Left colon (tissue), 2 donors: ENCODE measurements at places on chromosomes 6 and 20. TPM values are rescaled to one million over a fixed set of nuclear protein-coding genes. Genes with fewer than 3 reads are reported as not detected.
A peak's percentile ranks its signal among the peaks of the same experiment; 100 is the strongest.

GRCh38 chr6:11972806-11973205 is 39.3 kb upstream of the HIVEP1 start:
- no peak for DNase-seq

GRCh38 chr20:23060629-23061028 is 11.2 kb upstream of the THBD start:
- no peak for DNase-seq

DNA sequence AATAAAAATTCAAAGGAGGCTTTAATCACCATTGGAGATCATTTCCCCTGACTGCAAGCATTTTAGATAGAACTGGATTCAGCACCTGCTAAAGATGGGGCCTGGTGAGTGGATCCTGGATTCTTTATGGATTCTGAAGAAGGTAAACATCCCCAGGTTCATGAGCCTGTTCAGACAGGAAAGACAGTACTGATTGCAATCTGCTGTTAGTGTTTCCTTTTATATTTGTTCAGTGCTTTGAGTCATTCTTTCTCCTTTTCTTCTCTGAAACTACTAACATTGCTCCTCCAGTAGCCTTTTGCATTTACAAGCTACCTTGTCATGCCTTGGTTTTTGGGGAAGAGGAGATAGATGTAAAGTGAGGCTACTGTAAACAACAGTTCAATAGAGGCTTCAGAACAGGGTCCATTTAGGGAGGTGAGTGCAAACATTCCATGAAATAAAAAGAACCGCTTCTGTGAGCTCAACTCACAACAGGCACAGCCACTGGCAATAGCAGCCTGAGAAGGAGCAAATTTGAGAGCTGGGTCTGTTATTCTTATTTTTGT is 66.4 kb upstream of the PRL start:
- no peak for DNase-seq

DNA sequence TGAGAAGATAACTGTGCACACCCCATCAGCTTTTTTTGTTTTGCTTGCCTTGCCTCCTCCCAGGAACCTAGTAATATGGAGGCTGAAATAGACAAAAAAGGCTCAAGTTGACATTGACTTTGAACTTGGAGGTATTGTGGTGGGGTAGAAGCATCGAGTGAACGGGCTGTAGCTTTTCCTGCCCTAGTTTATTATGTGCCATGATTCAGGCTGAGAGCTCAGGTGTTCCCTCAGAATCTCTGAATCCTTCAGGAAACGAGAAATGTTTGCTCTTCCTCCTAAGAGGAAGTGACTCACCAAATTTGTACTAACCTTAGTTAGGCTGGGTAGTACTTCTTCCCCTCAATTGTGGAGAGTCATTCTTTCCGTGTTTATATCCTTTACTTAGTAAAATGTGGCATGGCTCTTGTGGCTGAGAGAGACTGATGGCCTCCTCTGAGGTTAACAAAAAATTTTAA is 98.8 kb downstream of the SASH1 start:
- no peak for DNase-seq

DNA sequence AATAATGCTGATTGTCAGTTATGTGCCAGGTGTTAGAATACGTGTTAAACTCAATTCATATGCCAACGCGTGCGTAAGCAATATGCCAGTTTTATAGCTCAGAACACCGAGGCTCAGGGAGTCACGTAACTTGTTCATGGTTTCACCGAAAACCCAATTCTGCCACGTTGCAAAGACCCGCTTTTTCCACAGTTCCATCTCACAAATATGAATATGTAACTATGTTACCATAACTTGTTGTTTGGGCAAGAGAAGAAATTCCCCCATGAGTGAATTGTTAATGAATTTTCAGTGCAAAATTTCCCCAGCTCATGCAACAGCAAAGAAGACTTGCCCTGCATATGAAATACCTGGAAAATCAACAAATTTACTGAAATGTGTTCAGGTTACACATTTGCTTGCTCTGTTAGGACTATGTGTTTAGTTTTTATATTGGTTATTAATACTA is 30.1 kb downstream of the SF3B5 start:
- peak; percentile 69 for DNase-seq

- DNase-seq = peak; percentile 27
Measured at GRCh38 chr6:38080889-38081288, 261.4 kb downstream of the ZFAND3 start.

DNA sequence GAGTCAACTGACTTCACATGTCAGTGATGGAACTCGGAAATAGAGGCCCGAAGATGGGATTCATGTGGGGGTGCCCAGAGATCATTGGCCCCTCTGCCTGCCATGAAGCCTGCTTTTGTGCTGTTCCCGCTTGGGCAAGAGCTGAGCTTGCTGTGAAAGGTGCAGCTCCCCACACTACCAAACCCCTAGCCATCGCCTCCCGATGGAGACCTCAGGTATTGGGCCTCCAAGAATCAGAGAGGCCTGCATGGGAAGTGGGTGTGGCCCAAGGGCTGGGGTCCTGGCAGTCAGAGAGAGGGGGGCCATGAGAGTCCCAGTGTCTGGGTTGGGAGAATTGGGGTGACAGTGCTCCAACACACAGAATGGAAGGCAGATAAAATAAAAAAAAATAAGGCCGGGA is 160.9 kb downstream of the SOD2 start:
- no peak for DNase-seq

DNA sequence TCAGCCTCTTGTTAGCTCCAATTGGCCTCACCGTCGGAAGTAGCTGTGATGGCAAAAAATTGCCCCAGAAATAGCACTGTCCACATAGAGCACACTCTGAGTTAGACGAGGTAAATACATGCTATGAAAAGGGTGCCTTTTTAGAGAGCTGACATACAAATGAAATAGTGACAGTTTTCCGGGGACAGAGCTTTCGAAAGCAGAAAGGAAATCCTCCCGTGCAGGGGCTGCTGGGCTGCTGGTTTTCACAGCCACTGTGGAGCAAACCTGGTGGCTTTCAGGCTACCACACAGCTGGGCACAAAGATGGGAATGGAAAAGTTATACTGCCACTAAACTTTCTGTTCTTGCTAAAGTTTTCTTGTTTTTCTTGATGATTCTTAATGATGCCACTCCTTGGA is 8.3 kb downstream of the SLPI start:
- no peak for DNase-seq

DNA sequence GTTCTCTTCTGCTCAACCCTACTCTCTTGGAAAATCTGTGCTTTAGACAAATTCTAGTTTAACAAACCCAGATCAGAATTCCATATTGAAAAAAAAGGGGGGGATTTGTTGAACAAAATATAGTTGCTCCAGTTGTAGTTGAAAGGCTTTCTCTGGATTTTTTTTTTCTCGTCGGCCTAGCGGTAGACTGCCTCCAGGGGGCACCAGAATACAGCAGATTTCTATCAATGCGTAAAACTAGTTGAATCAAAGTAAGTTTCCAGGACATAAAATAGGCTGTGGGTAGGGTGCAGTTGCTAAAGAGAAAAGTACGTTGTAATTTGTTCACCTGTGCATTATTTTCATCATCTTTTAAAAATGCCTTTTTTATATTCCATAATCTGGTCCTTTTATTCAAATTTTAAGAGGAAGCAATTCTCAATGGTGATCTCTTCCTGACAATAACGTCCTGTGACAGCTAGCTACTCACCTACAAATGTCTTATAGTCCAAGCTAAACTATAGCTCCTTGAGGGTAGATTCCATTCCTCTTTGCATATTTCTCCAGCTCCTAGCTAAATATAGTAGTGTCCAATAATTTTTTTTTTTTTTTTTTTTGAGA is 105.4 kb downstream of the PERP start:
- DNase-seq = no peak

DNA sequence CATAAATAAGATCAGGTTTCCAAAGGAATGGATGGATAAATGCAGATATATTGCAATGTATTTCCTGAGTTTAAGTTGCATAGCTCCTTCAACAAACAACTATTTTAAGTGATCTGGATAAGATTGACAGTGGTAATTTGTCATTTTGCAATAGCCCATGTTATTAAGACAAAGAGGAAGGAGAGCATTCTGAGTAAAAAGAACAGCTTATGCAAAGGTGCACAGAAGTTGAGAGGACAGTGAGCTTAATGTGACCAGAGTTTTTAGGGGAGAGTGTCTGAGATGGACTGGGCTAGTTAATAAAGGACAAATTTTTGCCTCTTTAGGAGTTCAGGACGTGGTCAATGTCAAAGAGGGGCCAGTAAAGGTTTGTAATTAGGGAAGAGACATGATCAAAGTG is 48.8 kb upstream of the FBXO30 start:
- no peak for DNase-seq

DNA sequence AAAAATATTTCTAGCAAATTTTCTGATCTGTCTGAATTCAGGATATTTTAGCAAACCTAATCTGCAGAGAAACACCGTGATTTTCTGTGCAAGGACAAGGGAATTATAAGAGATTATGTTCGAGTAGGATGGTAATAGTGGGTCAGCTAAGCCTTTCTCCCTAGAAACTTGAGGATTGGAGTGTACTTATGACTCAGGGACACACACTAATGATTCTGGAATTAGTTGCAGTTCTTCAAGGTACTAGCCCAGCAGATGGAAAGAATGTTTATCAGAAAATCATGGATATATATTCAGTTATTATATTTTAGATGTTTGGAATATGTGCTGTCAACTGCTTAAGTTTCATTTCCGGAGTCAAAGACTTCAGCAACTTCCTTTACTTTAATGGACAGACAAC is 177.1 kb upstream of the MAP3K7 start:
- DNase-seq = no peak

DNA sequence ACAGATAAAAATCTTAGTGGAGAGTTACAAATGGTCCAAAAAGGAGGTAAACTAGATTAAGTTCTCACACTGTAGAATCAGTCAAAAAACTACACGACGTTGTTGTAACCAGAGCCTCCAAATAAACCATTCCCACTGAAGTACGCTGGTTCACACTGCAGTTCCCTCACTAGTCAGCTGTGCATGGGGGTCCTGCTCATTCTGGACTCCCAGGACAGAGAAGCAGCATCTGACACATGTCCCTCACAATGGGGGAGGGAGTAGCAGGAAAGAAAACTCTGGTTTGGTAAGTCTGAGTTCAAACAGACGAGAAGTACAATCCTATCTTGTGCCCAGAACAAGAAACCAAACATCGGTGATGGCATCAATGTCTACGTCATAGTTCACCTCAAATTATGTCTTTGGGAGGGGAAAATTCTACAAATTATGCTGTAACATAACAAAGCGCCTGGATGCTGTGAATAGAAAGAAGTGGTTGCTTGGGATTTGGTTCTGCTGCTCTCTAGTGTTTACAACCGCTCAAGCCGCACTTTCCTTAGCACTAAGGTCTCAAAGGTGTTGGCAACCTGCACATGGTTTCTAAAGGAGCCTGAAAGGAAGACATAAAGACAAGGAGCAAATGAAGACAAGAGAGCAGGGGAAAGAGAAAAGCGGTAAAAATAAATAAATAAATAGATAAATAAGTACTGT is 208.0 kb downstream of the GMDS start:
- DNase-seq = no peak

DNA sequence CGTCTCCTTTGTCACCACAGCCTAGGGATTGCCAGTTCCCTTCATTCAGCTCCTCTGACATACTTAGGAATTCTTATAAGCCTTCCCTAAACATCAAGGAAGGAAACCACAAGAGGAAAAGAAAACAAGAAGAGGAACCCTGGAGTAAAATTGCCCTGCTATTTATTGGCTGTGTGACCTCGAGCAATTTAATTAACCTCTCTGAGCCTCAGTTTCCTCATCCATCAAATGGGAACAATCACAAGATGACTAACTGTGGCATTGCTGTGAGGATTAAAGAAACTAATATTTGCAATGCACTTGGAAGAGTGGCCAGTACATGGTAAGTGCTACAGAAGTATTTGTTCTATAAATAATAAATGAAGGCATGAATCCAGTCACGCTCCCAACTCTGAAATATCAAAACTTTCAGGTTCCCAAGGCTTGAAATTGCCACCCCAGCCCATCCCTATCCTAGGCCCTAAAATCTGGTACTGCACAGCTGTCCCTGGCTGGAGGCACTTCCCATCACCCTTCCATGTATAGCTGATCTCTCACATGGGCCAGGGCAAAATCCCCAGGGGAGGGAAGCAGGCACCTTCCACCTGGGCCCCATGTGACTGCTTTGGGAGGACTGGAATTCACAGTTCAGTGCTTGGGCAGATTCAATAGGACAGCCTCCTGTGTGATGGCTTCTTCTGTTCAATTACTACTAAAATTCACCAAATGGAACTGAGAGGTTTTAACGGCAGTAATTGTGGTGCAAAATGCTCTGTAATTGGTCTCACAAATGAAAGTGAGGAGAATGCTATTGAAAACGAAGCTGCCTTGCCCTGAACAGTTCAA is 78.0 kb upstream of the MAFB start:
- no peak for DNase-seq

- DNase-seq = no peak
Measured at GRCh38 chr6:95784019-95784418, 206.7 kb downstream of the MANEA start.

DNA sequence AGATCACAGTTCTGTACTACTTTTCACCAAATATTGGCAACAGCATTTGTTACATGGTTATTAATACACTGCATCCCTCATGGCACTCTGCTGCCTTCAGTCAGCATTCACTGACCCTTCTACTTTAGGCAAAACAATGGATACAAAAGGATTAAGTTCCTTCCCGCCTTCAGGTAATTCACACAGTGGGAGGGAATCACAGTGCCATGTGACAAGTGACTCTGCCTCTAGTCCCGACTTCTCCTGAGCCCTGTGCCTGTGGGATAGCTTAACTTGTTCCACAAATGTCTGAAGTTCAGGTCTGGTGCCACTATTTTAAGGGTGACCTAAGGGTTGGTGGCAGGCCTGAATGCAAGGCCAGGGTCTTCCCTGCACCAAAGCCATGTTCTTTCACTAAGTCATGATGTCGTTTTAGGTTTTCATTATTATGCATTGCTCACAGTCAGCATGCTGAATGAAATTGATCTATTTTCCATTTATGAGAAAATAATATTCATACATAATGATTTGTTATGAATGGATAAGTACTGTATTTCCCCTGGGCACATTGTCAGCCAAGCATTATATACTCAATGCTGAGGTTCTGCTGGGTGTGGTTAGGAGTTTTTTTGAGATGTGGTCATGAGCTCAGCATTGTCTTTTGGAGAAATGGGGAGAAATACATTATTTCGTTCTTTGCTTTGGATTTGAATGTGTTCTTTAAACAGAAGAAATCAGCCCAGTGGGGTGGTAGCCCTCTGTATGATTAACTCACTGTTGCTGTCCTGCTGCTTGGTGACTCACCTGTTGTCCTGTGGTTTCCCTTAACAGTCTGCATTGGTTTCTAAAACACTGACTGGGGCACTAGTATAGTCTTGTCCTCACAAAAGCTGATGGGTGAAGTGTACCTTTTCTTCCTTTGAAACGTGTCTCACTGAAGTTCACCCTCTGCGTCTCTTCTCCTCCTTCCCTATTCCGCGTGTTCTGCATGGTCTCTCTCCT is 66.4 kb downstream of the AFDN start:
- no peak for DNase-seq

The NNAT gene
- 3.4 TPM for total RNA-seq

The DPPA5 gene
- total RNA-seq = not detected

The PROKR2 gene
- not detected for total RNA-seq

The POPDC3 gene
- not detected for total RNA-seq

The ZSCAN23 gene
- 1.2 TPM for total RNA-seq

The TBX18 gene
- total RNA-seq = 0.78 TPM

The FAXC gene
- 0.73 TPM for total RNA-seq

The UNC5CL gene
- total RNA-seq = 2.2 TPM

The ZNF311 gene
- total RNA-seq = 1.5 TPM

The SPEF1 gene
- 0.14 TPM for total RNA-seq
